ENCODE measurements at places on chromosomes 6 and 20. TPM values are rescaled to one million over a fixed set of nuclear protein-coding genes. Genes with fewer than 3 reads are reported as not detected.
A peak's percentile ranks its signal among the peaks of the same experiment; 100 is the strongest.

GRCh38 chr20:50330504-50331313 lies 140.1 kb downstream of the CEBPB start:
- DNase-seq: no peak
- H3K4me1 ChIP-seq: peaks cover 5% of the 10 kb centered on the region
- no peaks in the 10 kb centered on the region for H3K36me3 ChIP-seq
- H3K27me3 ChIP-seq: no peaks in the 10 kb centered on the region
- H3K27ac ChIP-seq: no peak overlapping the region

DNA sequence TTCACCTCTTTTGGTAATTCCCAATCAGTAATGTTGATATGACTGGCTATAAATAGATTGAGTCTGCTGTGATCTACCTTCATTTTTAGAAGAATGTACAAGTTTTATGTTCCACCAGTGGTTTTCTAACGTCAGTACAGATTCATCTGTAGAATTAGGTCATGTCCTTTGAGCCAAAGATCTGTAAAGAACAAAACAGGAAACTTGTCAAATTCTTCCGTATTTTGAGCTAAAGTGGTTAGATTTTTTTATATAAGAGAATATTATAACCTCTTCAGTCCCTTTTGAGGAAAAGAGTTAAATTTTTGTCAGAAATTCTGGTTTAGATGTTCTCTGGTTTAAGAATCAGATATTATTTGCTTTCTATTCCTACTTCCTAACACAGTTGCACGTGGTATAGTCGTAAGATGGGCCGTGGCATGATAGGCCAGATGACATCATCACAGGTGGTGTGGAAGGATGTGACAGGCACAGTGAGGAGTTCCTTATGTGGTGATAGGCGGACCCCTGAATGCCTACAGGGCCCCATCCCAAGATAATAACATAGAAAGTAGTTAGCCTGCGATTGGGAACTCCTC lies 62.3 kb downstream of the SNX9 start:
- H3K4me3 ChIP-seq: no peak overlapping the region
- no peak overlapping the region for H3K27ac ChIP-seq
- H3K27me3 ChIP-seq: no peaks in the 10 kb centered on the region
- H3K4me1 ChIP-seq: peaks cover 9% of the 10 kb centered on the region
- no peak for DNase-seq

DNA sequence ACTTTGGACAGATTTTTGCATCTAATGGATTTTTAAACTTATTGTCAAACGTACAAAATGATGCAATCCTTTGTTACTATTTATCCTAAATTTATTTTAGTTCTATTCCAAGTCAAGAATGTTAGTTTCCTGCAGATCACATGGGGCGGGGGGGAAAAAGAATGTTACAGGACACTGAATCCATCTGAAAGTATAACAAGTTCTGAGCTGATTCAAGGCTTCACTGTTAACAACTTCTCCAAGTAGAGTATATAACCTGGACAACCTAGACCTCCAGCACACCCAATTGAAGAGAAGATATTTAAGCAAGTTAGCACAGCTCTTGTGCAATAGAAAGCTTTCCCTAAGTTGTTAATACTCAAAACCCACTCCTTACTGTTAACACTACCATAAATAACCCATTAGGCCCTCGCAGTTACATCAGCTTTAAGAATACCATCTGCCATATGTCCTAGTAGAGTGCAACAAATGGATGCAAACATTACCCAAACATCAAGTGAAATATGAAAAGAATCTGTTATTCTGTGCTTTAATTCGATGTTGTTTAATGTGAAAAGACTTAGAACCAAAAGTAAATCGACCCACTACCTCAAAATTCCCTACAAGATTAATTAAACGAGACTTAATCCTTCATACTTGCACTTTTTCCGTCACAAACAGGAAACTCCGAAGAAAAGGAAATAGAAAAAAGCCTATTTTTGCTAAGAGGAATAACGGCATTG lies 1.3 kb downstream of the SEC63 start:
- peaks cover 7% of the 10 kb centered on the region for H3K27me3 ChIP-seq
- H3K27ac ChIP-seq: peak overlapping the region; percentile 99
- peaks cover 14% of the 10 kb centered on the region for H3K4me1 ChIP-seq
- no peak for DNase-seq
- H3K36me3 ChIP-seq: peaks cover 12% of the 10 kb centered on the region

DNA sequence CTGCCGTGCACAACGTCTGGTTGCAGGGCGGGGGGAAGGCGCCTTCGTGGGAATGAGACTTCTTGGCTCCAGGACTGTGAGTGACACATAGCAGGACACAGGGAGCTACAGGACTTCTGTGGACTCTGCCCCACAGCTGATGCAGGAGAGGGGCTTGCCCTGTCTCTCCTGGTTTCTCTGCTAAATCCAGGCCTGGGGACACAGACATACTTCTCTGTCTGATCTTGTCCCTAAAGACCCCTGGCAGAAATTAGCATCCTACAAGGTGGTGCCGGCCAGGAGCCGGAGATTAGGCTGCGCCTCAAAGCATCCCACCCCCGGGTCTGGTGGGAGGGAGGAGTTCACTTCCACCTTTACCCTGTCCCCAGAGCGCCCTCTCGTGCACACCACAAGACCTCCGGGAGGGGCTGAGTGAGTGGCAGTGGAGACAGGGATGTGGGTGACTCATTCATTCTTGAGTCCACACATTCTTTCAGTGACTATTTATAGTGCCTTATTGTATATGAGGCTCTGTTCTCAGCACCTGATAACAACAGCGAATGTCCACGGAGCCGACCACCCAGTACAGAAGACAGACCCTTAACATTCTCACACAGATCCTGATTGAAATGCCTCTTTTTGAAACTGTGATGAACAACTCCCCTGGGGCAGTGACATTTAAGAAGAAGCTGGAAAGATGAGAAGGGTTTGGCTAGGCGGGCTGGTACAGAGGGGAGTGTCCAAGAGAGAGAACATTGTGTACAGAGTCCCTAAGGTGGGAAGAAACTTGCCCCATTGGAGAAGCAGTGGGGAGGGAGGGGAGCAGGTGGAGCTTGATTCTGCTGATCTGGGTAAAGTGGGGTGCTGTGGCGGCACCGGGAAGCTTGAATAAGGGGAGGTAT lies 39.0 kb downstream of the GMPR start:
- no peaks in the 10 kb centered on the region for H3K36me3 ChIP-seq
- peak; percentile 30 for DNase-seq
- no peak overlapping the region for H3K4me3 ChIP-seq

GRCh38 chr6:5490501-5491069 lies 229.3 kb downstream of the FARS2 start:
- no peak for DNase-seq
- no peak overlapping the region for H3K27ac ChIP-seq
- H3K4me1 ChIP-seq: peaks cover 2% of the 10 kb centered on the region

- H3K4me1 ChIP-seq: peaks cover 1% of the 10 kb centered on the region
- no peak overlapping the region for H3K4me3 ChIP-seq
- no peak overlapping the region for H3K27ac ChIP-seq
Measured at GRCh38 chr20:9627219-9627618, 112.8 kb downstream of the LAMP5 start.

The RAB44 gene
- not detected for total RNA-seq

All from progenitor cell of endocrine pancreas (in vitro differentiated cells).